ENCODE measurements at places on chromosomes 7 and 10.
A peak's percentile ranks its signal among the peaks of the same experiment; 100 is the strongest.

DNA sequence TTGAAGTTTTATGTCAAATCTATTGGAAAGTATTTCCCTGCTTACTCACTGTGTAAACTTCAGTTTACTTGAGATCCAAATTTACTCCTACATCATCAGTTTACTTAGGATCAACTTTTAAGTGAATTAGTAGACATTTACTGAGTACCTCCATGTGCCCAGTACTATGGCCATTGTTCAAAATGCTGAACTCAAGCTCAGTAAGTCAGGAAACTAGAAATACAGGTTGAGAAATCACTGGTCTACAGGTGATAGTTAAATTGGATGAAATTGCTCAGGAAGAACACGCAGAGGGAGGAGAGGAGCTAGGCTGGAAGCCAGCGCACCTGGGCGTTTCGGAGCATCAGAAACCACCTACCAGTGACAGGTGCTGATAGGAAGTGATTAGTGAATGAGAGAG, 25.5 kb upstream of the EBLN1 start:
- no peak for DNase-seq

DNA sequence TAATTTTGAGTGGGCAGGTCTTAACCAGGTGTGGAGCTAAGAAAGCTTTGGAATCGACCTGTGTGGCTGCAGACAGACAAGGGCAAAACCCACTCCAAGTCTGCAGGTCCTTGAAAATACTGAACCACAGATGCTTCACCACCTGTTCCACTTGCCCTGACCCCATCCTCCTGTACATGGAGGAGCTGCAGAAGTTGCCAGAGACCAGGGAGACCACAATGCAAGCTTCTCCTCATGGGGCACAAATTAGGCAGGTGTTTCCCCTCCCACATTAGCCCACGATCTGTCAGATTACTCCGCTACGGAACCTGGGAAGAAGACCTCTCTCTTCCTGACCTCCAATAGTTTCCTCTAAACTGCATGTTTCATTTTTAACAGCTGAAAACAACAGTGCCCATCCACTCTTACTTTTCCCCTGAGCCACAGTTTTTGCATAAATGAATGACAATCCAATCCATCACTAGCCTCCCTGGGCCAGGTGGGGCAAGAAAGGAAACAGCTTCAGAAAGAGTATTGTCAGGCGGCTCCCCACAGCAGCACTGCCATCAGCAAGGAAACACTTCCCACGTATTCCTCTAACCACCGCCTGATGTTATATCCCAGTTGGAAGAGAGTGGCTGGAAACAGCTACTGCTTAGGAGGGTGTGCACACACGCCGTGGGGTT, 141.6 kb downstream of the PRKAG2 start:
- no peak for DNase-seq

DNA sequence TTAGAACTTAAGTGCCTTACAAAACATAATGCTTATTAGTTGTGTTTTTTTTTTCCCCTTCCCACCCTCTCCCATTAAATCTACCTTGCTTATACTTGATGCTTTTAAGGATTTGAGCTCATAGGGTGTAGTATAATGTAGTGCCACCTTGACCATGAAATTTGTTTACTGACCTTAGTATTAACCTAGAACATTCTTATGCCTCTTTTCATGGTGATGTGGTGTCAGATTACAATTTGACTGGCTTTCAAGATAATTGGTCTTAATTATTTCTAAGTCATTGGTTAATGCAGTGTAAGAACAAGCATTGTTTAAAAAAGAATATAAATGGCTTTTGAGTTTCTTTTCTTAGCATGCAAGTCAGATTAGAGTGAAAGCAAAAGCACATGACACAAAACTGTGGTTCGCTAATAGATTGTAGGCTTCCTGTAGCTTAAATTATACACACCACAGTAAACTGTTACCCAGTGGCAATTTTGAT, 61.8 kb downstream of the ADD3 start:
- peak; percentile 58 for DNase-seq

DNA sequence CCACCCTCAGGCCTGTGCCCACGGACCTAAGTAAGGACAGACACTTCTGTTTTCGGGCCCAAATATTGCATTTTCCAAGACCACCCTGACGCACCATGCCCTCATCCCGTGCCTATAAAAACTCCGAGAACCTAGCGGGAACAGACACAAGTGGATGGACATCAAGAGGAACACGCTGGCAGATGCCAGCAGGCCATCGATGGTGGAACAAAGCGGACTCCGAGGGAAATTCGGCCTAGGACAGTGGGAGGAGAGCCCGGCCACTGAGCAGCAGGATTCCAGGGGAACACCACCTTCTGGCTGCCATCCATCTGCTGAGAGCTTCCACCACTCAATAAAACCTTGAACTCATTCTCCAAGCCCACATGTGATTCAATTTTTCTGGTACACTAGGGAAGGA, 243.6 kb upstream of the ZWINT start:
- no peak for DNase-seq

DNA sequence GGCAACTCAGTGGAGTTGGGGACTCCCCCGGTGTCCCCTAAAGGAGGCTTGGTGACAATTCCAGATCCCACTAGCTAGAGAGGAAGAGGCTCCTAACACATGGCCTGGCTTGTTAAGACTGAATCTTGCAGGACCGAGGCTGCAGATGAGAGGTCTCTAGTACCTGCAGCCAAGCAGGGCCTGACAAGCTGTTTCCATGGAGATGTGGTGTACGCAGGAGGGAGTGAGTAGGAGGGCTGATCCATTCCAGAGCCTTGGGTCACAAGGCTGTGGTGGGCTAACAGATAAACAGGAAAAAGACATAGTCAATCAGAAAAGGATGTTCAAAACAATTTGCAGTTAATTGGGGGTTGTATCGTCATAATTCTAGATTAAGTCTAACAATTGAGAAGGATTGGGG, 77.3 kb upstream of the MKLN1 start:
- no peak for DNase-seq

- no peak for DNase-seq
Observed at GRCh38 chr10:120451968-120452367, 5.1 kb upstream of the PLPP4 start.
